ENCODE measurements at places on chromosomes 4 and X. TPM values are rescaled to one million over a fixed set of nuclear protein-coding genes. Genes with fewer than 3 reads are reported as not detected.

BBS7 gene
- total RNA-seq, result 21.8 TPM

DNA sequence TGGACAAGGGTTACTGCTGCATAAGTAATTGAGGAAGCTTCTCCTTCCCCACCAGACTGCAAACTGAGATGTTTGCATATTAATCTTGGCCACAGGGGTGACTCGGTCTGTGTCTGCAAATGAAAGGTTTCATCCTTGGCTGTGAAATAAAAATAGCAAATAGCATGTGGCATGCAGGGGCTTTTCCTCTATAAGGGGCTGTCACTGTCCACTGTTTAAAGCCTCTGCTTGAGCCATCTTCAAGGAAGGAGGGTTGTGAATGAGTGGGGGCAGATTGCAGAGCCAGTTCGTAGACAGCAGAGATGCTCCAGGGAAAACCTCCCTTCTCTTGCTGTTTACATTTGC is 33.3 kb downstream of the TMSB4X start:
- no peak for DNase-seq

DNA sequence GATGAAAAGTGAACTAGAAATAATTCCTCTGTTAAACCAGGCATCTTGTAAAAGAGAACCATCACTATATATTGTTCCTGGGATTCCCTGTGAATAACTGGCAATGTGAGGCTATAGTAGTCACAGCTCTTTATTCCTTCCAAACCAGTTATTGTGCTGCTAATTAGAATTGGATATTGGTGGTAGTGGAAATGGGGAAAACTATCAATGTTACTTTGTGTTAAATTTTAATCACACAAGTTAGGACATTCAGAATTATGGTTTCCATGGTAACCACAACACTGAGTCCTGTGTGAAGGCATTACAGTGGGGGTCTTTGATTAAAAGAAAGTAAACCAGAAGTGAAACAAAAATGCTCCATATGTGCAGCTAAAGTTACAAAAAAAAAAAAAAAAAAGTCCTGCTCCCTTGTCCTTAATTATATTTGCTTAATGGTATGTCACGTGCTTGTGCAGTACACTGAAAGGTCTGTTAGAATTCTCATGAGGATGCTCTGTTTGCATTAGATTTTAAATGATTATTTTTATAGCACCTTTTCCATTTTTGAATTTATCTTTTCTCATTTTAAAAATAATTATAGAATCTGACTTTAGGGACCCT is 200.4 kb downstream of the ADGRL3 start:
- no peak for DNase-seq

CCDC110 gene
- 3.5 TPM for total RNA-seq

- DNase-seq, result no peak
These were observed 37.6 kb downstream of the ARFIP1 start for GRCh38 chr4:152817331-152817730.

- no peak for DNase-seq
These were observed 29.8 kb downstream of the PRSS12 start for GRCh38 chr4:118322831-118323502.

- DNase-seq, result no peak
These were observed 16.8 kb upstream of the AMOT start for GRCh38 chrX:112857478-112857878.

- no peak for DNase-seq
These were observed 48.1 kb downstream of the RHOXF2B start for GRCh38 chrX:120029354-120029753.

STAG2 gene
- 64.4 TPM for total RNA-seq

DNA sequence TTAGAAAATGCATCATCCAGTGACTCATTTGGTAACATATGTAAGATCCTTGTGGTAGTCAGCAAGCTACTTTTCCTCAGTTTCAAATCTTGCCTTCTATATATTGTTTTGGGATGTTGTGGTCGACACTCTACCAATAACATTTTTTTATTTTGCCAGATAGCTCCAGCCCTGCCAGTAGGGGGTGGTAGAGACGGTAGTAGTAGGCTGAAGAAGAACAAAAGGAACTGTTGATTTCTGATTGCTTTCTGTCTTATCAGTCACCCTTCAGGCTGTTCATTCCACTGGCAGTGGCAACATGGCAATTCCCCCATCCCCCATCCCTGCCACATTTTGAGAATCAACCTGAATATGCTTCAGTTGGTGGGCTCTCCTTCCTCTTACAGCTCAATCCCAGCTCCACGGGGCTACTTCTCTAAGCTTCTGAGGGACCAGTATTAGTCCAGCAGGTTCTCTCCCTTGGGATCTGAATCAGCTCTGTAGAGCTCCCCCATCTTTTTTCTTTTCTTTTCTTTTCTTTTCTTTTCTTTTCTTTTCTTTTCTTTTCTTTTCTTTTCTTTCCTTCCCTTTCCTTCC is 171.5 kb upstream of the VEGFC start:
- no peak for DNase-seq

GRCh38 chr4:88467392-88467791 is 10.5 kb downstream of the HERC5 start:
- no peak for DNase-seq

GRCh38 chr4:54659749-54660535 is 2.2 kb downstream of the KIT start:
- no peak for DNase-seq

IL13RA2 gene
- total RNA-seq, result not detected

GRCh38 chr4:111921714-111922113 is 223.5 kb upstream of the FAM241A start:
- DNase-seq, result no peak

- no peak for DNase-seq
These were observed 119.7 kb upstream of the TBC1D9 start for GRCh38 chr4:140875746-140876452.
